Aorta (tissue), 5 donors: ENCODE measurements at places on chromosomes 1 and 21.

DNA sequence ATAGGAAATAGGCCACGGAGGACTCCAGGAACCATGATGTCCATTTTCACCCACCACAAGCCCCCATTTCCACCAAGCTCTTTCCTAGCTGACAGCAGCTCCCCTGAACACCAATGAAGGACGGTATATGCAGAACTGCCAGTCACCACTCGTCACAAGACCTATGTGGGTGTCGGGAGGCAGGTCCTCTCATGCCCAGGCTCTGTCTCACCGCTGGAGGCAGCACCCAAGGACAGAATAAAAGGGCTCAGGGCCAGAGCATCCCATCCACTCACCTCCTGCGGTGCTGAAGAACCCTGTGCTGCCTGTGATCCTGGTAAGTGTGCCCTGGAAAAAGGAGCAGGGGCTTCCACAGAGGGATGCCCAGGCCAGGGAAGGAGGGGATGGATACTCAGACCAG lies at the start of gene LCE1F:
TSS of gene LCE1F (plus strand) at position 266 of the 400 bp plus-strand sequence. CDS start 1,232 bp downstream, outside the sequence.
- H3K27ac ChIP-seq, result no peak within 1 kb of the TSS
- H3K36me3 ChIP-seq, result no peaks in the 10 kb centered on the region
- no peak for DNase-seq

GRCh38 chr1:203140743-203141520 lies 13.4 kb downstream of the ADORA1 start:
- peak; percentile 51 for DNase-seq
- no peak overlapping the region for H3K4me3 ChIP-seq
- no peaks in the 10 kb centered on the region for H3K27me3 ChIP-seq
- H3K36me3 ChIP-seq, result no peaks in the 10 kb centered on the region
- H3K4me1 ChIP-seq, result no peaks in the 10 kb centered on the region
- H3K27ac ChIP-seq, result no peak overlapping the region

DNA sequence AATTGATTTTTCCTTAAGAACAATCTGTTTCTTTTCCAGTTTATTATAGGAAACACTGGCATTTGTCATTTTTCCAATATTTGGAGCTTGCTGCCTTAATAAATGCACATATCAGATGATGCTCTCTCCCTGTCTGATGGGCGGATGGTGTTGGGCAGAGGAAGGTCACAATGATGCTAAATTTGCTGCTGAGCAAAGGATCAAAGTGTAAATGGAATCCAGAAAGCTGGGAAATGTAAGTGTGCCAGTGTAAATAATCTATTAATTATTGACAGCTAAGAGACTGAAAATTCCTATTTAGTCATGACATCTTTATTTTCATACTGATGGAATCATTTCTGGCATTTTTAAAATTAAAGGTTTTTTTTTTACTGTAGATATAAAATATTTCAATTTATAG lies 243.2 kb downstream of the PTBP2 start:
- H3K27me3 ChIP-seq, result no peaks in the 10 kb centered on the region
- no peak for DNase-seq
- H3K4me1 ChIP-seq, result peaks cover 1% of the 10 kb centered on the region
- no peak overlapping the region for H3K4me3 ChIP-seq
- no peaks in the 10 kb centered on the region for H3K36me3 ChIP-seq

DNA sequence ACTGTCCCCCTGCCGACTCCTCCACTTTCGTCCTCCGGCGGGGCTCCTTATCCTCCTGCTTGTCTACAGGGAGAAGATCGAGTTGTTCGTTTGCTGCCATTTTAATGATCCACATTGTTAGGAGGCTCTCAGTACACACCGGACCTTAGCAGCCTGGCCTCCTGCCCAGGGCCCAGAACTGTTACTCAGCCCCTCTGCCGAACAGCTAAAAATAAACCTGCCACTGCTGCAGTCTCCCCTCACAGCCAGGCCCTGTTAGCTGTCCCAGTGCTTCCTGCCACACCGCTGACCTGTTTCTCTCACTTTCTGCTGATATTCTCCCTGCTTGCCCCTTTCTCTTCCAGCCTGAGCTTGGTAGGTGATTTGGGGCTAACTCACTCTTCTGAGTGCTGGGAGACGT lies 8.3 kb downstream of the MAPKAPK2 start:
- peak; percentile 91 for DNase-seq
- no peak overlapping the region for H3K4me3 ChIP-seq
- H3K4me1 ChIP-seq, result peaks cover 16% of the 10 kb centered on the region
- H3K27me3 ChIP-seq, result no peaks in the 10 kb centered on the region
- peak overlapping the region; percentile 49 for H3K27ac ChIP-seq
- no peaks in the 10 kb centered on the region for H3K36me3 ChIP-seq
